Activated effector memory CD4-positive, alpha-beta T cell treated with Interleukin-2 at 50 U/mL for 16 hours (primary cell): ENCODE measurements at places on chromosomes 4 and X.

DNA sequence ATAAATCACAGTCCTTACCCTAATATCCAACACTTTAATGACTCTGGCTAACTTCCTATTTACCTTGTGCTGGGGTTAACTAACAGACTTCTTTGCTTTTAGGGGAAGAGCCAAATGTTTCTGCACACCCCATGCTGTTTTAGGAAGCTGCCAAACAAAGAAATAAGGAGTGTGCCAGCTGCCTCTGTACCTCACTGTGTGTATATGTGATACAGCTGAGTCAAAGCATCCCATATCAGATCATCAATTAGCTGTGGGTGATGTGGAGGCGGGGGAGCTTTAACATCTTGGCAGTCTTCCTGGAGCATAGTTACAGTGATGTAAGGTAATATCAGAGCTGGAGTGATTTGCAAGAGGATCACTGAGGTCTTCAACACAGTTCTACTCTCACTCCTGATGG, 95.4 kb downstream of the COL25A1 start:
- DNase-seq: no peak

DNA sequence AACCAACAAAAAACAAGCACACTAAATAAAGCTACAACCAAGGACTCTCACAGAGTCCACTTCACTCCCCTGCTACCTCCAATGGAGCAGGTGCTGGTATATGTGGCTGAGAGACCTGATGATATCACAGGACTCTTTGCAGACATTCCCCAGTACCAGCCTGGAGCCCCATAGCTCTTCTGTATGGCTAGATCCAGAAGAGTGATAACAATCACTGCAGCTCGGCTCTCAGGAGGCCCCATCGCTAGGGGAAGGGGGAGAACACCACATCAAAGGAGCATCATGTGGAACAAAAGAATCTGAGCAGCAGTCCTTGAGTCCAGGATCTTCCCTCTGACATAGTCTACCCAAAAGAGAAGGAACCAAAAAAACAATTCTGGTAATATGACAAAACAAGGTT, 237.1 kb upstream of the TLL1 start:
- no peak for DNase-seq

GRCh38 chrX:46916273-46916672, 4.1 kb downstream of the JADE3 start:
- DNase-seq: no peak

DNA sequence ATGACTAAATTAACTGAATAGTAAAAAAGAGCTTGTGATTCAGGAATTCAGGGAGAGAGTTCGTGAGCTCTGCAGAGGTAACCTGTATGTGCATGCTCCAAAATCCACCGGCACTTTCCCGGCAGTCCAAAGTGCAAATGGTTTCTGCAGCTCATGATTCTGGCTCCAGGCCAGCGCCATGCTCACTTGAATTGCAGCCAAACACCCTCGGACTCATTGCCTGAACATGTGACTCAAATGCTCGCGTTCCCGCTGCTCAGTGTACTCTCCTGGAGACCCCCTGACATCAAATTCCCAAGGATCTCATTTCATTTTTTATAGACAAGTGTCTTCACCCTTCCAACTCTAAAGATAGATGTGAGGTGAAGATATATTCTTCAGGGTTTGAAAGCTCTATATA, 44.1 kb upstream of the SH3RF1 start:
- DNase-seq: no peak

DNA sequence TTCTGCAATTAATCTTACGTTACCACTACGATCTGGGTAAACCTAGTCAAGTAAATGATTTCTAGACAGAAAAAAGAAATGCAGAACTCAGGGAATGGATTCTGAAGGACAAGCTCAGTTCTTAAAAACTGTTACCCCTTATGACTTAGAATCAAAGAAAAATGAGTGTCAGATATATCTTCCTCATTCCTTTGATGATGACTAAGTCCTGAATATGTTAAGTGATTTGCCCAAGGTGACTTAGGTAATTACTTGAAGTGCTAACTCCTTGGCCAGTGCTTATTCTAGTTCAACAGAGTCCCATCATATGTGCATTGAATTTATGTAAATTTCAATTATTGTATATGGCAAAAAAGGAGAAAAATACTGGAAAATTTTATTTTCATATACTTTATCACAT, 92.5 kb downstream of the PPEF1 start:
- DNase-seq: no peak

DNA sequence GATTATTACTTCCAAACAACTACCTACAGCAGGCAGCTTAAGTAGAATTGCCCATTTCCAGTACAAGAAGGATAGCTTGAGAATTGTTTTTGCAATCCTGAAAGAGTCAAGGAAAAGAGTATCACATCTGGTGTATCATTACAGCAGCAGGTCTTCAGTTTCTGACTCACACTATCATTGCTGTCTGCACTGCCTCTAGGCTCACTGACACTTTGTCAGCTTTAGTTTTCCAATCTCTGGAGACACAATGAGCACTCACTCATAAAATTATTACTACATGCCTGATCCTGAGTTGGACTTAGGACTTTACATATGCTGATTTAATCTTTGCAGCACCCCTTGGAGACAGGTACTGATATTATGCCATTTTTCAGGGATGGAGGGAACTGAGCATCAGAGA, 244.6 kb upstream of the BOD1L1 start:
- no peak for DNase-seq

DNA sequence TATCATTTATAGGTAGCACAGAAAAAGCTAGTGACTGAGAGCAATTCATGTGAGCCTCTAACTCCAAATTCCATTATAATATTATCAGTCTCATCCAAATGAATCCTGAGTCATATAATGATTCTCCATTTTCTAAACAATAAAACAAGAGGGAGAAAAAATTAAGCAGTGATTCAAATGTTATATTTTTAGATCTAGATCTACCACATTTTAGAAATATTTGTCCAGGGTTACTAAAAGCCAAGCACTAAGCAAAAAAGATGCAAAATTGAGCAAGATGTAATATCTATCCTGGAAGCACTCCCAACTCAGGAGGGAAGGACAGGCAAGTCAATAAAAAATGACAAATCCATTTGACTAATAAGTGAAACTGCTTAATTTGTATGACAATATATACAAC, 172.8 kb downstream of the FBXW7 start:
- no peak for DNase-seq

DNA sequence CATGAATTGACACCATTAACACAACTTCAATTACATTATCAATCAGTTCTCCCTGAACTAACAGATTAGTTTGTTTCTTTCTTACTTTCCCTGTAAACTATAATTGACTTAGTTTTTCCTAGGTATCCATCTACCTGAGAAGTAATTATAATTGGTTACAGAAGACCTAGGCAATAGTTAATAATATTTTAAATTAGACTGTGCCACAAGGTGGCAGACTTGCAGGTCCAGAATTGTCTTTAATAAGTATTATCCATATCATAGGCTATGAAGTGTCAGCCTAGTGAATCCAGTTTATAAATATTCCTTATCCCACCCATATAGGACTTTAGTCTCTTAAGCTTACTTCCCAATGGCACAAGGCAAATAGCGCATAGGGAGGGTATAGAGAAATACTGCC, 48.9 kb upstream of the FAM47B start:
- DNase-seq: no peak

GRCh38 chr4:40648742-40649281, 19.1 kb upstream of the RBM47 start:
- no peak for DNase-seq

DNA sequence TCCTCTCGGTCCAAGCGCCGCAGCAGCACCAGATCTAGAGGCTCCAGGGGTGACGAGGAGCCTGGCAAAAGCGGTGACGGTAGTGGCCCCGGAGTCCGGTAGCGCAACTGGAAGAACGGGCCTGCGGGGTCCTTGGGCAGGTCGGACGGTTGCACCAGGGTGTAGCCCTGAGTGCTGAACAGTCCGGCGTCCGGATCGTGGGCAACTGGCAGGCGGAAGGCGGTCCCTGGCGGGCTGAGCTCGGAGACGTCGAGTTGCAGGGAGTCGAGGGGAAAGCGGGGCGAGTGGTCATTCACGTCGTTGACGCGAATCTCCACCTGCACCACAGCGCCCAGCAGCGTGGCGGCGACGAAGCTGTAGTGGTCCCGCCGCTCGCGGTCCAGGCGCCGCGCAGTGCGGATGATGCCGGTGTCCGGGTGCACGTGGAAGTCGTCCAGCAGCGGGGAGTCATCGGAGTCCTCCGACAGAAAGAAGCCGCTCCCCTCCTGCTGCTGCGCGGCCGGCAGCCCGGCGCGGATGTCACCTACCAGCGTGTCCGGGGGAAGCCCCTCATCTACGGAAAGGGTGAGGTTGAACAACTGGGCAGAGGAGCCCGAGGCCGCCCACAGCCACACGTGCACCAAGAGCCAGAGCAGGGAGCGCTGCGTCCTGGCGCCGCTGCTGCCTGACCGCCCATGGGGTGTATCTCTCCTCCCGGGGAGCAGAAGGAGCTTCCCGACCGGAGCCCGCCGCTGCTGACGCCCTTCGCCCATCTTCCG, 837 bp downstream of the DCHS2 start:
- no peak for DNase-seq

DNA sequence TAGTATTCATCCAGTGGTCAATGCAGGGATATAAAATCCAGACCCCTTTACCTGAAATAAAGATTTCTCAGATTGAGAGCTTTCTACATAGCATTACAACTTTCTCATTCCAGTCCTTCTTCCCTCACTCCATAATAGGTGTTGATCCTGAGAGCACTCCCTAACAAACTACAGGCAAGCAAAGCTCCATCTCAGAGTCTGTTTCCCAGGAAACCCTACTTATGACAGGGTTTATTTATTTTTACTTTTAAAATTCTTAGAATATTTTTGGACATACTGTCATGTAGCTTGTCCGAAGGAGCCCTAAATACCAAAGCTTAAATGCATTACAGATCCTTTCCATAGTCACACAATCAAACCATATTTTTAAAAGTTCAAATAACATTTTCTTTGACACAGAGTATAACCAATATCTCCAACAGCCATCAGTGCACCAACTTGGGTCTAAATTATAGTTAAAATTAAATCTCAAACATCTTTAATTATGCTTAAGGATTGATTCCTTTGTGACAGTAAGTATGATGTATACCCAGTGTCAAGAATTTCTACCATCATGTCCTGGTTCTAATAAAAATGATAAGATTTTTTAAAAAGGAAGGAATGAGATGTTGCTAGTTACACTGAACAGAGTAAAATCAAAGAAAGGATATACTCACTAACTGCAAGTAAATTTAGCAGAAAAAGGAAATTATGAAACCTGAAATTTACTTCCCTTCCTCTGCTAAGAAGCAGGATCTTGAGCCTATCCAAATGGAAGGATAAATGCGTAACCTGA, 580.4 kb upstream of the ADGRL3 start:
- no peak for DNase-seq

GRCh38 chr4:142043509-142043908, 407.1 kb downstream of the IL15 start:
- DNase-seq: no peak
